ENCODE measurements at places on chromosomes 5 and 9. TPM values are rescaled to one million over a fixed set of nuclear protein-coding genes. Genes with fewer than 3 reads are reported as not detected.

The TMEM215 gene
- not detected for total RNA-seq

The POLR1E gene
- 23.8 TPM for total RNA-seq

The CARTPT gene
- not detected for total RNA-seq

The KIAA0825 gene
- total RNA-seq: 3.7 TPM

The PLAC8L1 gene
- total RNA-seq: 0.87 TPM

The BHMT2 gene
- 34.7 TPM for total RNA-seq

The ENTREP1 gene
- 5.7 TPM for total RNA-seq

The TAF1L gene
- not detected for total RNA-seq

The SOHLH1 gene
- total RNA-seq: not detected
